ENCODE measurements at places on chromosomes 2 and 18. TPM values are rescaled to one million over a fixed set of nuclear protein-coding genes. Genes with fewer than 3 reads are reported as not detected.

DNA sequence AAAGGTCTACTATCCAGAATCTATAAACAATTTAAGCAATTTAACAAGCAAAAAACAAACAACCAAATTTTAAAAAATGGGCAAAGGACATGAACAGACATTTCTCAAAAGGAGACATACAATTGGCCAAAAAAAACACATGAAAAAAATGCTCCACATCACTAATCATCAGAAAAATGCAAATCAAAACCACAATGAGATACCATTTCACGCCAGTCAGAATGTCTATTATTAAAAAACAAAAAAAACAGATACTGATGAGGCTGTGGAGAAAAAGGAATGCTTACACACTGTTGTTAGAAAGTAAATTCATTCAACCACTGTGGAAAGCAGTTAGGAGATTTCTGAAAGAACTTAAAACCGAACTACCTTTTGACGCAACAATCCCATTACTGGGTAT lies 66.4 kb upstream of the SESTD1 start:
- no peak for DNase-seq

- no peak for DNase-seq
These were observed 31.1 kb downstream of the ACSL3 start for GRCh38 chr2:222891890-222892289.

The FSHR gene
- total RNA-seq: not detected

The CREG2 gene
- total RNA-seq: 1.8 TPM

The LOXL3 gene
- 6.4 TPM for total RNA-seq
